Urinary bladder (tissue), 4 donors: ENCODE measurements at places on chromosomes 5 and 9. TPM values are rescaled to one million over a fixed set of nuclear protein-coding genes. Genes with fewer than 3 reads are reported as not detected.

GRCh38 chr5:154758977-154759376, 3.8 kb downstream of the LARP1 start:
- DNase-seq, result no peak

DNA sequence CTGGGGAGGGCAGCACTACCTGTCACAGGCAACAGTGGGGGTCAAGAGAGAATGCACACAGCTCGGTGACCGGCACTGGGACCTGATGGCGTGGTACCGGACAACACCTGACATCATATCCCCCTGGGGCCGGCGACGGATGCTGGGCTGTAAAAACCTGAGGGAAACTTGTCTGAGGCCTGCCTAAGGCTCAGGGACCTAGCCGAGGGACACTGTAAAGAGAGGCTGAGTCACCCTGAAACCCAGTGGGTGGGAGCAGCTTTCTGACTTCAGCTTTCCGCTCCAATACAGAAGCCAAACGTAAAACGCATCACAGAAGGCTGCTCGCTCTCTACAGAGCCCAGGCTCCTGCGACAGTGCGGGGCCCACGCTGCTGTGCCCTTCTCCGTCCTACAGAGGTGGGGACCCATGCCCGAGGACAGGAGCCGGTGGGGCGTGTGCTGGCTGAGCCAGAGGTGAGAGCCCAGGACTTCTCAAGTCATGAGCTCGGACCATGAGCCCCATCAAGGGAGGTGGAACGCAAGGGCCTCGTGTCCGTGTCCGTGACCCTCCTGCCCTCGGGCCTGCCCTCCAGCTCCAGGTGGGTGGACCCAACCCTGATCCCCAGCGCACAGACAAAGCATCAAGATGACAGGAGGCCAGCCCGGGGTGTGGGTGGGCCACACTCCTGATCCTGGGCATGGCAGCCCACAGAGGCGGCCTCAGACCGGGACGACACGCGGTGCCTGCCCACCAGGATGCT, 5.3 kb downstream of the RALGDS start:
- no peak for DNase-seq

The PCDHB10 gene
- 5.0 TPM for total RNA-seq

DNA sequence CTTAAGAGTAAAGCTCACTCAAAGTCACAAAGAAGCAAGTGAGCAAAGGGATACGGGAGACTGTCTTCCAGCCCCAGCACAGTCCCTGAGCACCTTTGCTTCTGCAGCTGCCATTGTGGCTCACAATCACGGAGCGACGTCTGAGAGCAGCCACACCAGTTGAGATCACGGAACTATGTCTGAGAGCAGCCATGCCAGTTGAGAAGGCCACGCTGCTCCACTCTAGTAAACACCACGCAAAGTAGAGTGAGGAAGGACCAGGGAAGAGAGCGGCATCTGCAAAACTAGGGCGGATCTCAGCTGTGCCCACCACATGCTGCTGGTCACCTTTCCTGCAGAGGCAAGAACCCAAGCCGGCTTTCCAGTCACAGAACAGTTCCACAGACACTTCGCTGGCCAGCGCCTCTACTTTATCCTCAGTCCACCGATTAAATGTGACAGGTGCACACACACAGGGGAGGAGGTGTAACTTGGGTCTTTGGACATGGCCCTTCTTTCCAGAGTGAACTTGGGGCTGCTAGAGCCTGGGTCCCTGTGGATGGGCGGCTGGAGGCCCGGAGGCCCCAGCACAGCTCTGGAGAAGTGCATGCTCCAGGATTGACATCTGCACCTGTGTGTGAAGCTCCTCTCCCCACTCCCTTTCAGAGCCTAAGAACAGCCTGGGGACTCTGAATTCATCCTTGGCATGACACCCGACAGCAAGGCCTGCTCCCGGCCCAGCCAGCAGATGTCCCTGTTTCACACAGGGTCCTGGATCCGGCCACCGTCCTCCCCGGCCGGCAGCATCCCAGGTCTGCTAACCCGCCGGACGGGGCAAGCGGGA, 324.9 kb upstream of the IRX4 start:
- no peak for DNase-seq

- no peak for DNase-seq
Measured at GRCh38 chr5:96972599-96973334, 36.9 kb downstream of the LNPEP start.
